HepG2 (cell line): ENCODE measurements at places on chromosomes 1 and 21. TPM values are rescaled to one million over a fixed set of nuclear protein-coding genes. Genes with fewer than 3 reads are reported as not detected.

TSPAN2 gene
- not detected in 2 replicates for total RNA-seq

NR5A2 gene
- 2.8 and 2.9 TPM in 2 replicates for total RNA-seq

SLAMF1 gene
- total RNA-seq, result not detected in 2 replicates

C4BPB gene
- total RNA-seq, result 115 and 155 TPM in 2 replicates

C1QA gene
- total RNA-seq, result not detected in 2 replicates

FLG2 gene
- not detected in 2 replicates for total RNA-seq

TBX19 gene
- 0.18 and 0.31 TPM in 2 replicates for total RNA-seq

RNF223 gene
- total RNA-seq, result not detected in 2 replicates

E2F2 gene
- total RNA-seq, result 5.7 and 6.6 TPM in 2 replicates

CFHR1 gene
- total RNA-seq, result not detected in 2 replicates

CFHR4 gene
- not detected in 2 replicates for total RNA-seq

RIPK4 gene
- 4.9 and 5.3 TPM in 2 replicates for total RNA-seq

LCE1E gene
- total RNA-seq, result not detected in 2 replicates

DPM3 gene
- 14.8 and 23.2 TPM in 2 replicates for total RNA-seq

HRNR gene
- total RNA-seq, result not detected in 2 replicates
